ENCODE measurements at places on chromosomes 12 and 14.

- DNase-seq, result no peak
Measured at GRCh38 chr12:14454098-14454907, 88.8 kb downstream of the ATF7IP start.

DNA sequence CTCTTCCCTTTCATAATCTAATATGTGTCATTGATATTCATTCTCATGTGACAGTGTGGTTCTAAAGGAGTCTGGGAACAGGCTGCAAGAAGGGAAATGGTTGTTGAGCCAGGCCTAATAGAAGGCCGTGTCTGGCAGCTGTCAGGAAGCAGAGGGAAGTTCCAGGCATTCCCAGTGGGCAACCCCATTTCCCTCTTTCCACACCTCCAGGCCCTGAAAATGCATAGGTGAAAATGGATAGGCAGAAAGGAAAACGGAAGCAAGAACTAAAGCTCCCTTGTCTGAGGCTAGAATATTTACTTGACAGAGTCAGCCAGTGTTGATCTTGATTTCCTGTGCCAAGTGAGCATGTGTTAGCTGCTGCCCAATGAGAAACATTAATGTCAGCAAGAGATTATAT lies 97.7 kb downstream of the PPM1A start:
- no peak for DNase-seq

GRCh38 chr12:19801941-19802340 lies 362.6 kb downstream of the AEBP2 start:
- DNase-seq, result no peak

DNA sequence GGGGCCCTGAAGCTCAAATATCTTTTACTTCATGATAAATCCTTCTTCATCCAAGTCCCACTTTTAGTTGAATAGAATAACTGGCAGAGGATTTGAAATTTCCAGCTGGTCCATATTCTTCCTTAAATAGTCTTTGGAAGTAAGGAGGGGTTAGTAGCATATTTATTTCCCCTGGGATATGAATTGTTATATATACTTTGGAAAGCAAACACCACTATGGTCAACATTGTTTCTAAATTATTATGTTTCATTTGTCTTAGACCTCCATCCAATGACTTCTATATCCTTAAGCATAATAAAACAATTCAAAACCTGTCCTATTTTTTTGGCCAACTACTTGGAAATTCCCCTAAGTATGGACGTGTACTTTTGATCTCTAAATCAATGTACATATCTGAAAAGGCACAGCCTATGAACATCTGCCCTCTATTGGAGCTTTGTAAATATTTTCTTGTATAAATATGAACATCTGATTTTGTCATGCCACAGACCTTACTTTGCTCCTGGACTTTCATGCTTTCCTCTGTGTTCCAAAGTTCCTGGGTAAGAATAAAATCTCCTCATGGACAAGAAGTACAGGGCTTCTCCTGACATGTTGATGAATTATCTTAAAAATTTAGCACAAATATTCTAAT lies 1212.0 kb downstream of the GALC start:
- no peak for DNase-seq

DNA sequence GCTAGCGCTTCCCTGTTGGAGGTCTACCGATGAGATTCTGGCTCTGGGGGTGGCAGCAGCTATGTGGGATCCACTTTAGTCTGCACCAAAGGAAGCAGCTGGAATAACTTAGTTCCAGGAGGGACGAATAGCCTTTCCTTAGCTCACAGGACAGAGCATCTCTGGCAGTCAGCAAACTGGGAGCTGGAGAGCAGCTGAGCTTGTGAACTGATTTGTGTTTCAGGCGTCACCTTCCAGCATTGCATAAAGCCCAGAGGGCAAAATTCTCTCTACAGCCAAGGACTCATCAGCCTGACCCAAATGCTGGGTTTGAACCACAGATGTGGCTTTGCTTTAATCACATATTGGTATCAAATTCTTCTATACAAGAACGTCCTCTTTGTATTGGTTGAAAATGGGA lies 81.9 kb upstream of the PELI2 start:
- no peak for DNase-seq

DNA sequence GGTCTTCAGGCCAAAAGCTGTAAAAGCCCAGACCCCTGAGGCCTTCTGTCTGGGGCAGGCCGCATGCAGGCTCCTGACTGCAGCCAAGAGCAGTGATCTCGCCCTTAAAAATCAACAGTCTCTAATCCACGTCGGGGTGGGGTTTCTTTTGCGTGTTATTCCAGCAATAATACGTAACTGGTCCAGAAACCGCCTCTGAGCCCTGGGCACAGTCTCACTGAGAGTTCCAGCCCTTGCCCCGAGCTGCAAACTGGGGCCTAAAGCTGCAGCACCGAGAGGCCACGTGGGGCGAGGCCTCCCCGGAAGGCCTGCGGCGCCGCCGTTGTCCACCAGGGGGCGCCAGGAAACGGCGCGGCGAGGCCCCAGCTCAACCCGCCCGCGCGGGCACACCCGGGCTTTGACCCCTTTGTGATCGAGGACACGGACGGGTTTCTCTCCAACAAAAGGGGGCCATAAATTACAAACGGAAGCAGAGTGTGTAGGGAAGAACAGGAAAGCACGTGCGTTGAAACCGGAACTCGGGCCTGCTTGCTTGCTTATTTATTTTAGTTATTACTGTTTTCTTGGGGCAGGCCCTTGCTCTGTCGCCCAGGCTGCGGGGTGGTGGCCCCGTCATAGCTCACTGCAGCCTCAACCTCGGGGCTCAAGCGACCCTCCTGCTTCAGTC lies 87.2 kb downstream of the NINJ2 start:
- DNase-seq, result peak; percentile 86

Measured in midbrain (tissue), 1 donor.